Liver (tissue), 10 donors: ENCODE measurements at places on chromosomes 13 and 19.

DNA sequence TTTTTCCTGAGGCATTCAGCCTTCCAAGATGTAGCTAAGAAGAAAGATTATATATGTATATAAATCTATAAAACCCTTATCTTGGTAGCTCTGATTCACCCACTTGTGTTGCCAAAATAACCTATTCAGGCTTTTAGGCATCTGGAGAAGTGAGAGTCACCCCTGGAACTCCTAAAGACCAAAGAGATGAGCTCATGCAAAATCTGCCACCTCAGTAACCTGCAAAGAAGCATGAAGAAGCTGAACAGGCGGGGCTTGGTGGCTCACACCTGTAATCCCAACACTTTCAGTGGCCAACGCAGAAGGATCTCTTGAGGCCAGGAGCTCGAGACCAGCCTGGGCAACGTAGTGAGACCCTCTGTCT lies 393.7 kb downstream of the FOXO1 start:
- H3K4me3 ChIP-seq = no peak overlapping the region
- no peaks in the 10 kb centered on the region for H3K27me3 ChIP-seq
- DNase-seq = no peak
- no peaks in the 10 kb centered on the region for H3K36me3 ChIP-seq
- H3K27ac ChIP-seq = no peak overlapping the region

DNA sequence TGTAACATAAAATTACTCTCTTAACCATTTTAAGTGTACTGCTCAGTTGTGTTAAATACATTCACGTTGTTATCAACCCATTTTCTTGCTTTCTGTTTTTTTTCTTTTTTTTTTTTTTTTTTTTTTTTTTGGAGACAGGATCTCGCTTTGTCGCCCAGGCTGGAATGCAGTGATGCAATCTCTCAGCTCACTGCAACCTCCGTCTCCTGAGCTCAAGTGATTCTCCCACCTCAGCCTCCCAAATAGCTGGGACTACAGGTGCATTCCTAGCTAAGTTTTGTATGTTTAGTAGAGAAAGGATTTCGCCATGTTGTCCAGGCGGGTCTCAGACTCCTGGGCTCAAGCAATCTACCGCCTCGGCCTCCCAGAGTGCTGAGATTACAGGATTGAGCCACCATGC lies 42.5 kb upstream of the C13orf42 start:
- H3K4me3 ChIP-seq = no peak overlapping the region
- no peak overlapping the region for H3K27ac ChIP-seq
- no peak for DNase-seq

- DNase-seq = no peak
- H3K4me3 ChIP-seq = no peak overlapping the region
- no peaks in the 10 kb centered on the region for H3K27me3 ChIP-seq
- no peaks in the 10 kb centered on the region for H3K4me1 ChIP-seq
- H3K27ac ChIP-seq = no peak overlapping the region
Measured at GRCh38 chr19:50002386-50002960, 22.7 kb downstream of the VRK3 start.

DNA sequence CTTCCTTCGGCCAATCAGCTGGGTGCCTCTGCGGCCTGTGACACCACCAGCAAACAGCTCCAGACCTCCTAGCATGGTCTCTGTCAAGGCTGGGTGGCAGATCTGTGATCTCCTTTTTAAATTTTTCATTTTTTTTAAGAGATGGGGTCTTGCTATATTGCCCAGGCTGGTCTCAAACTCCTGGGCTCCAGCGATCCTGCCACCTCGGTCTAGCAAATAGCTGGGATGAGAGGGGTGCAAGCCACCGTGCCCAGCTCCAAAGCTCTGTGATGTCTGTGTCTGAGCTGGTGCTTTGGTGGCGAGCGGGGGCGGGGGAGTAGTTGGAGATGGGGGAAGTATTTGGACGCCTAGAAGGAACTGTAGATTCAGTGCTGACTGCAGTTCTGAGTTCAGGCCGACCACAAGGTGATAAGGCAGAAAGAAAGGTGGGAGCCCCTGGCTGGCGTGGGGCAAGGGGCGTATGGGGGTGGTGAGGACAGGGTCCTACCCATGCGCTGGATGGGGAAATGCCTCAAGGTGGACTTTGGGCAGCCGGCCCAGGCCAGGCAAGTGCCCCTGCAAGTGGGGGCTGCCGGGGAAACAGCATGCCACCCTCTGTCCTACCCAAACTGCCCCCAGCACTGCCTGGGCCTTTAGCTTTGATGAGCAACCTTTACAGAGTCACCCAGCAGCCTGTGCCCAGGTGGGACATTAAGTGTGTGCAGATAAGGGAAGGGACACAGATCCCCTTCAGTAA lies 5.5 kb downstream of the DPP9 start:
- DNase-seq = no peak
- H3K36me3 ChIP-seq = peaks cover 7% of the 10 kb centered on the region
- peaks cover 86% of the 10 kb centered on the region for H3K4me1 ChIP-seq

DNA sequence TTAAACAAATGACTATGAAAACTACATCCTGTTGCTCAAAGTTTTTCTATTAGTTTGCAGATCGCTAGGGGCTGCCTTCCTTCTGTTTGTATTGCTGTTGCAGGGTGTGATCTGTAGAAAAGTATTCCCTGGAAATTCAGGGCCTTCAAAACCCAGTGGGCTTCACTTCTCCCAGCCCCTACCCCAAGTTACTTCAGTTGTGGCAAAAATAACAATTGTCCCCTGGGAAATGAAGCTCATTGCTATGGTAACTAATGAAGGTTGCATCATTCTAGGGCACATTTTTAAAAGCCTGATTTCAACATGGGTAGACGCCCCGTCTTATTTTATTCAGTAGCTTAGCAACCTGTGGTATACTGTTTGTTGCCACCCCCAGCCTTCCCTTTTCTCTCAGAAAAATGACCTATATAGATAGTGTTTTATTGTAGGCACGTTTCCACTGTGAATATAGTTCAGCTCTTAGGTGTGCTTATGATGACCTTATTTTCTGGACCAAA lies 60.9 kb downstream of the WDFY2 start:
- H3K36me3 ChIP-seq = no peaks in the 10 kb centered on the region
- H3K4me3 ChIP-seq = no peak overlapping the region
- H3K27me3 ChIP-seq = no peaks in the 10 kb centered on the region
- no peak overlapping the region for H3K27ac ChIP-seq
- no peak for DNase-seq
- peaks cover 16% of the 10 kb centered on the region for H3K4me1 ChIP-seq

DNA sequence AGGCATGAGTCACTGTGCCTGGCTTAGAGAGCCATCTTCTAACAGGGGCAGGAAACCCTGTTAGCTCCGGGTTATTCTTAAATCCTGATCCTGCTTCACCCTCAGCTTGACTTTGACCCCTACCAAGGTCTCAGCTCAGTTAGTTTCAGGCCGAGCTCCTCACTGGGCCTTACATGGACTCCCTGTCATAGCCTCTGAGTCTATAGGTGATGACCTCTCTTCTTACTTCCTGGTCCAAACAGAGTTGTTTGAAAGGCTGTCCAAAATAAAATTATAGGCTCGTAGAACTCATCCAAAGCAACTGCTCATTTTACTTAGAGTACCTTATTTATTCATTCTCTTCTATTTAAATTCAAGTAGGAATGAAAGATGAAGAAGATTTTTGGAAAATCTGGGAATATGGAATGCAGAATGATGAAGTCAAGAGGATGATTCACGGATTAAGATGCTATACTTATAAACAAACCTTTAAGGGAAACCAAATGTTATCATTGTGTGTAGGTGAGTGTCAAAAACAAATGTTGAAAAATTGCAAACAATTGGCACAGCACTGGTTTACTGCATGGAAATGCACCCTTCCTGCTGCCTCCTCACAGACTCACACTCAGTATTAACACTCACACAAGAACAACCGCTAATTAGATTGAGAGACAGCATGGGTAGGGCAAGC lies 174.1 kb downstream of the RGCC start:
- H3K36me3 ChIP-seq = no peaks in the 10 kb centered on the region
- H3K4me1 ChIP-seq = no peaks in the 10 kb centered on the region
- H3K4me3 ChIP-seq = no peak overlapping the region
- H3K27ac ChIP-seq = no peak overlapping the region
- no peaks in the 10 kb centered on the region for H3K27me3 ChIP-seq
